ENCODE measurements at places on chromosomes 11 and 22.

DNA sequence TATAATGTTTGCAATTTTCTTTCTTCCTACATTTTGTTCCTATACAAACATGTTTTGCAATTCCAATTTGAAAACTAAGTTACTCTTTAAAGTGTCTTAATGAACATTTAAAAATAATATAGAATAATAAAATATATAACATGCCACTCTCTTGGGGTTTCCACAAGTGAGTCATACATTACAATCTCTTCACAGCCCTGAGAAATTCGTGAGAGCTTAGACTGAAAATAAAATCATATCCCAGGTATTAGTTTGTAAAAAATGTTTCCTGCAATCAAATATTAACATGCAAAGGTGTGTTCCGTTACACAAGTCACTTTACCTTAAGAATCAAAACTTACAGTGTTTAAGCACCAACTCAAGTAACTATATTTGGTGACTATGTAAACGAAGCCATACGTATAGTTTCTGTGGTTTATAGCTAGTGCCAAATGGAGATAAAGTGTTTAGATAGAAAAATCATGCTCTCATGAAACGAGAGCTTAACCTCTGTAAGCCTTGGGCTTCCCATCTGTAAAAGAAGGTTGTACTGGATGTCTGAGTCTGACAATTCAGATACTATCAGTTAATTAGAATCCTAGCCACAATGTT, 253.6 kb upstream of the ANO3 start:
- no peak for DNase-seq

DNA sequence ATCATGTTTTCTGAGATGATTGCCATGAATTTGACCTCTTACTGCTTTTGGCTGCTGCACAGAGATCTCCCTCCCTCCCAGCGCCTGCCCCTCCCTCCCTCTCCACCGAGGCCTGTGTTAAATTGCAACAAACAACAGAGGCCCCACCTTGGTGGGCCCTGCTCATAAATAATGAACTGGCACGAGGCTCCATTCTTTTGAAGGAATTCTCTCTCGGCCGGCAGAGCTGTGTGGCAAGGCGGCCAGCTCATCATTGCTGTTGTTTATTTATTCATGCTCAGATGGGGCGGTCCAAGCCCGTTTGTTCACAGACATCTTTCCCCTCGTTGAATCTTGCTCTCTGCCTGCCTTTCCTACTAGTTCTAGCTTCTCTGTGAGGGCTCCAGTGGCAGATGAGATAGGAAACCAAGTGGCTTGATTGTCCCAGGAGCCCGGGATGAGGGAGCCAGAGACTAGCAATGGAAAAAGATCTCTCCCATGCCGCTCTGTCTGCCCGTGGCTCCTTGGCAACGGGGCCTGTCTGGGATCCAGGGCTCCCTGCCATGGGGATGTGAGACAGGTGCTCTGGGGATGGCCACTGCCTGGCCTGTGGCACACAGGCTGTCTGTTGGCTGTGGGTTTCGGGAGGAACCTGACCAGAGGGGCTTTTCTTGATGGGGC, 192.6 kb downstream of the DSCAML1 start:
- DNase-seq: no peak

DNA sequence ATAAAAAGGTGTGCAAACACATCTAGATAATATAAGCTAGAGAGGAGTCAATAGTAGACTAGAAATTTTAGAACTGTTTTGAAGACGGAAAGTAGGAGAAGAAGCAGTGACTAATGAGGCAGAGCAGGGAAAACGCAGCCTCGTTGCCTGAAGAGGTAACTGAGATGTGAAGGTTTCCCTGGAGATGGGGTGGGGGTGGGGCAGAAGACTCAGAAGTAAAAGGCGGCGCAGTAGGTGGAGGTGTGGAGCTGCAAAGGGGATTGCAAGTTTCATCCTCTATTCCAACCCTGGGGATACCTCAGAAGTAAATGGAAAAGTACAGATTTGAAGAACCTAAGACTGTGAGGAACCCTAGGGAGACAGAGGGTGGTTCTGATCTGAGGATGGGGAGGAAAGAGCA, 109.5 kb downstream of the TMPRSS5 start:
- DNase-seq: no peak

DNA sequence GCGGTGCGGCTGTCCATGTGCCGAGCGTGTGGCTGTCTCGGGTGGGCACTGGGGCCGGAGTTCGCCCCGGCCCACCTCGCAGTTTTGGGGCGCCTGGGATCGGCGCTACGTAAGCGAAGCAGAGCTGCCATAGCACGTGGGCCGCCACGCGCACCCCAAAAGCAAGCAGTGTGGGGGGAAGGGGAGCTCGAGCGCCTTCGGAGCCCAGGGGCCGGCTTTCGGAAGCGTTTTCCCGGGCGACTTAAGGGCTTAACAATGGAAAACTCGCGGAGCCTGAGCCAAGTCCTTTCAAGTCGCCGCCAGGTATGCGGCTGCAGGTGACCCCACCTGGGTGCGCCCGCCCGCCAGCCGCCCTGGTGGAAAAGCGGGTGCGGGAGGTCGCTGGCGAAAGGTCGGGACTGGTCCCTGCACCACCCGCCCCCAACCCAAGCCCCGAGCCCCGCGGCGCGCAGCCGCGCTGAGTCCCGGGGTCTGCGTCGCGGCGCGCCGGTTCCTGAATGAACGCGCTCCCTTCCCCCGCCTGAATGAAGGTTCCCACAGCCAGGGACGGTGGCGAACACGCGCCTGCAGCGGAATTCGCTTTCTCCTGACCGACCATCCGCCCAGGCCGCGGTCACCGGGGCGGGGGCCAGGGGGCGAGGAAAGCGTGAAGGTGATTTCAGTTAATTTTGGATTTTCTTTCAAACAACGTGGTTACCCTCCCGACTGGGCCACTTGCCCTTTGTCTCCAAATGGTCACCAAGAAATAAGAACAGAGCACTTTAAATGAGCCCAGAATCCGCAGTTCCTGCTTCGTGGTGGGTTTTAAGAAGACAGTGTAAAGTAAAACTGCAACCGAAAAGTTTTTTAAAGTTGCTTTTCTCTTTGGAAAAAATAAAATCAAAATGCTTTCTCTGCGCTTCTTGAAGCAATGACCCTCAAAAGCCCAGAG, 2.8 kb upstream of the CCND1 start:
- DNase-seq: no peak

DNA sequence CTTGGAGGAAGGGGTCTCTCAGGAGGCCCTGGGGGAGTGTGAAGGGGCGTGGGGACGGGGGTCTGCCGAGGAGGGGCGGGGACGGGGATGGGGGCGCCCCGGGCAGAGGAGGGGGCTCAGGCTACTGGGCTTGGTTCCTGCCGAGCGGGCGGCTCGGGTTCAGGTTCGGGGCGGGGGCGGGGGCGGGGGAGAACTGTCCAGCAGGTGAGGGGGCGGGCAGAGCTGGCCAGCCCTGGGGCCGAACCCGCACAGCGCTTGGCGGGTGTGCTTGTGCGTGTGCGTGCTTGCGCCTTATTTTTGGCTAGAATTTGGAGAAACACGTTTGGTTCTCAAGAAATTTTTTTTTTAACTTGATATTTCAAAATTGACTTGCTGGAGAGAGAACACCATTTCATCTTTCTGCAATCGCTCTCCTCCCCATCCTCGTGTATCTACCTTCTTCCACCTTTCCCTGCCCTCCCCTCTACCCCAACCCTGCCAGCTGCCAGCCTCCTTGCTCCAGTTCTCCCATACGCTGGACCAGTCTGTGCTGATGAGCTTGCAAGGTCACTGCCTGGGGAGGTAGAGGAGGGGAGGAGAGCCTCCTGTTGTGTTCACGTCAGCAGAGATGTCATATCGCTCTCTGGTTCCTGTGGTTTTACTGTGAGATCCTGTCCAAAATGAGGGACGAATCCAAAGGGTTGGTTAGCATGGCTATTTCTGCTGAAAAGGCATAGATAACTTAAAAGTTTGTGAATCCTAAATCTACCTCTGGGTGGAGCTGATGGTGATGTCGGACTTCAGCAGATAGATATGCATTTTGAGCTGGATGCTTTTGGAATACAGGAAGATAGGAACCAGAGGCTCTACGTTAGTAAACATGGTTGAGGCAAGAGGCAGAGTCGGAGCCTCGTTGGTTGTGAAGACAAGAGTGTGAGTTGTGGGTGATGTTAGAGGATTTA, 668 bp downstream of the MADD start:
- no peak for DNase-seq

DNA sequence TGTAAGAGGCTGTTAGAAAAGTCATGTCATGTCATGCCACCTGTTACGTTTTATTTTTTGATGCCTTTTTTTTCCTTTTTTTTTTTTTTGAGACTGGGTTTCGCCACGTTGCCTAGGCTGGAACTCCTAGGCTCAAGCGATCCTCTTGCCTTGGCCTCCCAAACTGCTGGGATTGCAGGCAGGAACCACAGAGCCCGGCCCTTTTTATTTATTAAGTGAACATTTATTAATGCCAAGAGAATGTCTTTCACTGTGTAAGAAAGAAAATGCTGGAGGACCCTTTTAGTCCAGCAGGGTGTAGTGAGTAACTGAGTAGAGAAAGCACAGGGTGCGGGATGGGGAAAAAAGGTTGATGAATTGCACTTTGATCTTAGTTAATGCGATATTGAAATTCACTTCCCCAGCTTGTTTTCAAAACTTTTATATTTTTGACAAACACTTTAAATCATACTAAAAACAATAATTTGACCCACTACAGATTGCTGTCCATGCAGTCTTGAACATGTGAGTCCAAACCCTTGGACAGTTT, 2.3 kb upstream of the XBP1 start:
- DNase-seq: no peak

DNA sequence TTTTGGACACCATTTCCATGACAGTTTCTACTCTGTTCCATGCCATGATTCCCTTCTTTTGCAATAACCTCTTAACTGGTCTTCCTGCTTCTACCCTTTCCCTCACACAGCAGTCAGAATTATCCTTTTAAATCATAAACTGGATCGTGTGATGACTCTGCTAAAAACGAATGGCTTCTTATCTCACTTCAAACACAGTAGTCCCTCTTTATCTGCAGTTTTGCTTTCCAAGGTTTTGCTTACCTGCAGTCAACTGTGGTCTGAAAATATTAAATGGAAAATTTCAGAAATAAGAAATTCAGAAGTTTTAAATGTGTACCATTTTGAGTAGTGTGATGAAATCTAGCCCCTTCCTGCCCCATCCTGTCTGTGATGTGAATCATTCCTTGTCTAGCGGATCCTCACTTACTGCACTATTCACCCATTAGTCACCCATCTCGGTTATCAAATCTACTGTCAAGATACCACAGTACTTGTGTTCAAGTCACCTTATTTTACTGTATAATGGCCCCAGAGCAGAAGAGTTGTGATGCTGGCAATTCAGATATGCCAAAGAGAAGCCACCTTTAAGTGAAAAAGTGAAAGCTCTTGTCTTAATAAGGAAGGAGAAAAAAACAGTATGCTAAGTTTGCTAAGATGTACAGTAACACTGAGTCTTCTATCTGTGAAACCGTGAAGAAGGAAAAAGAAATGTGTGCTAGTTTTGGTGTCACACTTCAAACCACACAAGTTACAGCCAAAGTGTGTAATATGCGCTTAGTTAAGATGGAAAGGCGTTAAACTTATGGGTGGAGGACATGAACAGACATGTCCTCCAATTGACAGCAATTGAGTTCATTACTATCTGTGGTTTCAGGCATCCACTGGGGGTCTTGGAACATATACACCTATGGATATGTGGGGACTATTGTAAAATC, 283.0 kb downstream of the DDX10 start:
- no peak for DNase-seq

- no peak for DNase-seq
These were observed 64.2 kb downstream of the FZD4 start for GRCh38 chr11:86891036-86891435.

- no peak for DNase-seq
These were observed 184.5 kb upstream of the CHORDC1 start for GRCh38 chr11:90407350-90407749.
